HepG2 (cell line): ENCODE measurements at places on chromosomes 11 and 22. TPM values are rescaled to one million over a fixed set of nuclear protein-coding genes. Genes with fewer than 3 reads are reported as not detected.
A peak's percentile ranks its signal among the peaks of the same experiment; 100 is the strongest.

DNA sequence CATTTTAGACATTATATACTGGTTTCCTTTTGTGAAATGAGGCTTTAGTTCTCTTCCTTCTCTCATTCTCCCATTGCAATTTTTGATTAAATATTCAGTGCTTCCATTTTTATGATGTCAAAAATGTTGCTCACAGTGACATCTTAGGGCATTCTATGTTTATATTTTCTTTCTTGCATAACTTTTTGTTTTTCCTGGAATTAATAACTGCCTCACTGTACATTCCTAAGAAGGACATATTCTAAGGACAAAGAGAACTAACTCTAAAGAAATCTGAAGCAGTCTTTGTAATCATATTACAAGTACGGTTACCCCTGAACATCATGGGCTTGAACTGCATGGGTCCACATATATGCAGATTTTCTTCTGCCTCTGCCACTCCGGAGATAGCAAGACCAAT is 25.8 kb upstream of the P2RY6 start:
- no peak overlapping the region for H3K4me3 ChIP-seq
- H3K36me3 ChIP-seq, result no peaks in the 10 kb centered on the region
- H3K4me1 ChIP-seq, result peaks cover 26% of the 10 kb centered on the region
- no peak overlapping the region for H3K27ac ChIP-seq

CRYBA4 gene
- total RNA-seq, result not detected in 2 replicates

- no peaks in the 10 kb centered on the region for H3K27me3 ChIP-seq
- H3K27ac ChIP-seq, result no peak overlapping the region
- no peak for DNase-seq
- H3K4me1 ChIP-seq, result no peaks in the 10 kb centered on the region
- no peak overlapping the region for H3K4me3 ChIP-seq
Observed at GRCh38 chr11:22536071-22536470, 89.6 kb downstream of the FANCF start.

DNA sequence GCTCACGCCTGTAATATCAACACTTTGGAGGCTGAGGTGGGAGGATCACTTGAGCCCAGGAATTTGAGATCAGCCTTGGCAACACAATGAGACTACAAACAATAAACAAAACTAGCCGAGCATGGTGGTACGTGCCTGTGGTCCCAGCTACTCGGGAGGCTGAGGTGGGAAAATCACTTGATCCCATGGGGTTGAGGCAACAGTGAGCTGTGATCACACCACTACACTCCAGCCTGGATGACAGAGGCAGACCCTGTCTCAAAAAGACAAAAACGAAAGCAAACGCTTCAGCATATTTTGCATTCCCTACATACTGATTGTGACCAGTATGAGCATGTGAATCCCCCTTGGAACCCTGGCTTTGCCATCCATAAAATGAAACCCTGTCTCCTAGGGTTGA is 33.9 kb upstream of the MN1 start:
- no peak overlapping the region for H3K4me3 ChIP-seq
- H3K4me1 ChIP-seq, result no peaks in the 10 kb centered on the region
- H3K27me3 ChIP-seq, result no peaks in the 10 kb centered on the region

GRCh38 chr22:45318558-45319323 is 9.0 kb downstream of the FAM118A start:
- no peak for DNase-seq
- no peaks in the 10 kb centered on the region for H3K27me3 ChIP-seq
- peaks cover 26% of the 10 kb centered on the region for H3K36me3 ChIP-seq
- no peak overlapping the region for H3K27ac ChIP-seq
- peaks cover 69% of the 10 kb centered on the region for H3K4me1 ChIP-seq

OR8D4 gene
- total RNA-seq, result not detected in 2 replicates

DNA sequence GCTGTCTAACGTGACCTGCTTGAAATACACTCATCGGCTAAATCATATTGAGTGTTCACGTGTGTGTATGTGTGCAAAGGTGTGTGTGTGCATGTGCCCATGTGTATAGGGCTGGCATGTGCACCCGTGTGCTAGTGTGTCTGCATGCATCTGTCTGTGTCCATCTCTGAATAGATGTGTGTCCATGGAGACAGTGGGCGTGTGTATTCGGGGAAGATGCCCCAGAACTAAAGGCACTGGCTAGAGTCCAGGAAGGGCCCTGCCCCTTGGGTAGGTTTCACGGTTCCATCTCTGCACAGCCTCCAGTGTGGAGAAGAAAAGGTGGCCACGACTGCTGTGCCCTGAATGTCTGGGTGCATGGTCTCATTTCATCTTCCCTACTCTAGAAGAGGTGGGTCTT is 220.3 kb downstream of the MN1 start:
- H3K27me3 ChIP-seq, result no peaks in the 10 kb centered on the region; the same call in none of the 2 replicates
- H3K4me1 ChIP-seq, result no peaks in the 10 kb centered on the region
- no peak overlapping the region for H3K27ac ChIP-seq
- DNase-seq, result no peak
- no peaks in the 10 kb centered on the region for H3K36me3 ChIP-seq
- H3K4me3 ChIP-seq, result no peak overlapping the region

NFAM1 gene
- not detected in 2 replicates for total RNA-seq

OR10AG1 gene
- not detected in 2 replicates for total RNA-seq

- H3K4me1 ChIP-seq, result no peaks in the 10 kb centered on the region
- peaks cover 38% of the 10 kb centered on the region; the same call in 2 of the 3 replicates for H3K27me3 ChIP-seq
- no peaks in the 10 kb centered on the region for H3K36me3 ChIP-seq
- H3K27ac ChIP-seq, result no peak overlapping the region
- no peak overlapping the region for H3K4me3 ChIP-seq
Observed at GRCh38 chr22:49393526-49393925, 434.1 kb downstream of the BRD1 start.

GRCh38 chr11:90594658-90595057 is 371.8 kb upstream of the CHORDC1 start:
- no peaks in the 10 kb centered on the region for H3K27me3 ChIP-seq
- H3K27ac ChIP-seq, result no peak overlapping the region
- DNase-seq, result no peak
- H3K4me1 ChIP-seq, result no peaks in the 10 kb centered on the region
- H3K4me3 ChIP-seq, result no peak overlapping the region
- H3K36me3 ChIP-seq, result no peaks in the 10 kb centered on the region

DNA sequence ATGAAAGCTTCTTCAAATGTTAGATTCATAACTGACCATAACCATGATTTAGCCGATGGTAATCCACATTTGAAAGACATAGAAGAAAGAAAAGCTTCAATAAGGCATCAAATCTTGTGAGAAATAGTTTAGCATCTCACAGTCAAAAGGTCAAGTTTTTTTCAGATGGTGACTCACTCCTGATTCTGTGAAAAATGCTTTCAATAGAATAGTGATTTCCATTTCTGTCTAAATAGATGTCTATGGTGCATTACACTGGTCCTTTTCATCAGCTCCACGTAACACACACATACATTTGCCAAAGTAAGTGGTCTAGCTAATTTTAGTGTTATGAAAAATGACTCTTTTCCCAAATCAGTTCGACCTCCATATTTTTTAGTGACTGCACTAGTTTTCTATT is 139.2 kb downstream of the LRRC4C start:
- no peak for DNase-seq
- H3K36me3 ChIP-seq, result no peaks in the 10 kb centered on the region
- no peaks in the 10 kb centered on the region for H3K27me3 ChIP-seq

DNA sequence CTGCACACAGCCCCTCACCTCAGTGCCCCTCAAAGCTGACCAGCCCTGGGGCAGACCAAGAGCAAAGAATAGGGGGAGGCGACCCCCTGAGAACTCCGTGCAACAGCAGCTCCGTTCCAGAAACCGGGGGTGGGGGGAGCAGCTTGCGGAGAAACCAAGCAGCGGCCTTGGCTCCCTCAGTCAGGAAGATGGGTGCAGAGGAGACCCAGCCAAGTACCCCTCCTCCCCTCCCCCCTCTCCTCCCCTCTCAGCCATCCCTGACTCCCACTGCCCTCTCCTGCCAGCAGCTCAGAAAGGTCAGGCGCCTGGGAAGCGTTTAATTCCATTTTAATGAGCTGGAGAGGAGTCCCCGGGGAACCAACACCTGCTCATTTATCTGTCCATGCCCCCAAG is 78.9 kb downstream of the PDE2A start:
- no peak for DNase-seq
- H3K27me3 ChIP-seq, result peaks cover 89% of the 10 kb centered on the region
- H3K4me1 ChIP-seq, result no peaks in the 10 kb centered on the region
- H3K36me3 ChIP-seq, result no peaks in the 10 kb centered on the region
- no peak overlapping the region for H3K4me3 ChIP-seq

C11orf97 gene
- 0.35 TPM in 1 of 2 replicates, not detected in the other for total RNA-seq

DNA sequence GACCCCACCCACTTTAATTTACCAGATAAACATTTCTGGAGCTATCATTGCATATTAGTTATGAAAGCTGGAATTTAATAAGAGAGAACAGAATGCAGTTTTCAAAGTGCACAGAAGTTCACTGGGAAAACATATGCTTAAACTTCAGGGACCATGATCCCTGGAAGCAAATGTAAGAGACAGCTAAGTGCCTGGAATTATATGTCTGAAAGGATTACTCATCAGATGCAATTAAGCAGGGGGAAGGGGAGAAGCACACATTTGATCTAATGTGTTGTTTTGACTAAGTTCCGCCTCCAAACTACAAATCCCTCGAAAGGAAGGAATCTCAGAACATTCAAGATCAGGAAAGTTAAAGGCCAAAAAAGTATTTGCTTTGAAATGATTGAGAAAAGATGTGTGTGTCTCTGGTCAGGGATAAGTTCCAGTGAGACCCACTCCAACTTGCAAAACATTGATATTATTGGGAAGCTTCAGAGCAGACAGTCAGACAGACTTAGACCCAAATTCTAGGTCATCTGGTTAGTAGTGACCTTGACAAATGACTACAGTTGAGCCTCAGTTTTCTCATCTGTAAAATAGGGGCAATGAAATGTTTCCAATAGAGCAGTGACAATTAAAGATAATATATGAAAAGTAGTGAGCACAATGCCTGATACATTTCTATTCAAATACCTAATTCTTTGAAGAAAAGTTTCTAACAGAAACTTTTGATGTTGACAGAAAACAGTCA is 147.6 kb downstream of the ME3 start:
- no peaks in the 10 kb centered on the region; the same call in 2 of the 3 replicates for H3K27me3 ChIP-seq
- H3K27ac ChIP-seq, result no peak overlapping the region
- H3K4me3 ChIP-seq, result no peak overlapping the region
- DNase-seq, result peak; percentile 44
- no peaks in the 10 kb centered on the region for H3K36me3 ChIP-seq

DMC1 gene
- total RNA-seq, result 0.28 and 0.82 TPM in 2 replicates

GRCh38 chr22:38628444-38628843 is 27.7 kb downstream of the FAM227A start:
- H3K36me3 ChIP-seq, result no peaks in the 10 kb centered on the region
- peaks cover 25% of the 10 kb centered on the region for H3K4me1 ChIP-seq
- H3K4me3 ChIP-seq, result no peak overlapping the region
- H3K27ac ChIP-seq, result no peak overlapping the region
- no peak for DNase-seq
- no peaks in the 10 kb centered on the region for H3K27me3 ChIP-seq

DNA sequence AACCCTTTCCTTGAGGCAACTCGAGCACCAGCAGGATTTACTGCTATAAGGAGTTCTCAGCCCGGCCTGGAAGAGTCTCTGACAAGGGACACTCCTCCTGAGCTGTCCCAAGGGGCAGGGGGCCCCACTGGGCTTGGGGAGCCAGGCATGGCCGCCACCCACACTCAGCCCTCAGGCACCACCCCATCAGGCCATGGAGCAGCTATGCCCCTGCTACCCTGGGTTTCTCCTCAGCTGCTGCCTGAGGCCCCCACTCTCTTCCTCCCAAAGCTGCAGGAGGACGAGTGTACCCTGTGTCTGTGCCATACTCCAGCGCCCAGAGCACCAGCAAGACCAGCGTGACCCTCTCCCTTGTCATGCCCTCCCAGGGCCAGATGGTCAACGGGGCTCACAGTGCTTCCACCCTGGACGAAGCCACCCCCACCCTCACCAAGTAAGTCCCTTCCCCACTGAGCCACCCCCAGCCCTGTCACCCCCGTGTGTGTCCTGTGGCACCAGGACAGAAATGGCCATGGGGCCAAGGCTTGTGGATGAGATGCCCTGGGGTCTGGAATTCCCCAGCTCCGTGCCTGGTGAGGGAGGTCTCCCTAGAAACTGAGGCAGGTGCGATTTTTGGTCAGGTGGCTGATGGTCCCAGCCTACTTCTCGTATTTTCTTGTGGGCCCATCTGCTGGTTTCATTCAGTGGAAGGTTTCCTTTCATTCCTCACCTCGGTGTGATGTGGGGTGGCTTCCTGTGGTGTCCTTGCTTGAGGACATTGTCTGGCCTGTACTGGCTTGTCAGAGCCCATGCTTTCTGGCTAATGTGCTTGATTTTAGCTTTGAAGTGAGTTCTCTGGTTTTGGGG is 28.4 kb downstream of the TAB1 start:
- H3K4me1 ChIP-seq, result no peaks in the 10 kb centered on the region
- DNase-seq, result no peak
- H3K36me3 ChIP-seq, result peaks cover 23% of the 10 kb centered on the region
- H3K4me3 ChIP-seq, result no peak overlapping the region
- H3K27me3 ChIP-seq, result no peaks in the 10 kb centered on the region

DNA sequence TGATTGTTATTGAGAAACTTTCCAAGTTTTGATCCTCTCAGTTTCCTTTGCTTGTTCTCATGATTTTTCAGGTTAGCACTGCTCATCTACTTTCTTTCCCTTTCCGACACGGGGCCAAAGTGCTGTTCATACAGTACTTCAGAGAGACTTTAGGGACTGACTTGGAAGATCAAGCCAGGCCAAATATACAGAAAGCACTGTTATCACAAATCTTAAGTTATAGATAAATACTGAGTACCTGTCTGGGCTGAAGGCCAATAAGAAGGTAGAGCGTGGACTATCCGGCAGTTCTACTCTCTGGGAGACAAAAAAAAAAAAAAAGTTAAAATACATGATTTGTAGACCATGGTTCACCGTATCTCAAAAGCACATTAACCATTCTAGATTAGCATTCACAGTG is 46.2 kb downstream of the AMBRA1 start:
- no peak overlapping the region for H3K4me3 ChIP-seq
- H3K4me1 ChIP-seq, result no peaks in the 10 kb centered on the region
- no peak overlapping the region for H3K27ac ChIP-seq
- no peak for DNase-seq
- H3K27me3 ChIP-seq, result no peaks in the 10 kb centered on the region
- peaks cover 53% of the 10 kb centered on the region for H3K36me3 ChIP-seq

TP53I11 gene
- total RNA-seq, result not detected in 2 replicates

- H3K4me1 ChIP-seq, result peaks cover 4% of the 10 kb centered on the region
- no peak for DNase-seq
- no peaks in the 10 kb centered on the region for H3K27me3 ChIP-seq
- H3K27ac ChIP-seq, result no peak overlapping the region
- H3K4me3 ChIP-seq, result no peak overlapping the region
- H3K36me3 ChIP-seq, result no peaks in the 10 kb centered on the region
Observed at GRCh38 chr11:76397383-76397782, 16.3 kb downstream of the GVQW3 start.

PRG3 gene
- not detected in 2 replicates for total RNA-seq

DNA sequence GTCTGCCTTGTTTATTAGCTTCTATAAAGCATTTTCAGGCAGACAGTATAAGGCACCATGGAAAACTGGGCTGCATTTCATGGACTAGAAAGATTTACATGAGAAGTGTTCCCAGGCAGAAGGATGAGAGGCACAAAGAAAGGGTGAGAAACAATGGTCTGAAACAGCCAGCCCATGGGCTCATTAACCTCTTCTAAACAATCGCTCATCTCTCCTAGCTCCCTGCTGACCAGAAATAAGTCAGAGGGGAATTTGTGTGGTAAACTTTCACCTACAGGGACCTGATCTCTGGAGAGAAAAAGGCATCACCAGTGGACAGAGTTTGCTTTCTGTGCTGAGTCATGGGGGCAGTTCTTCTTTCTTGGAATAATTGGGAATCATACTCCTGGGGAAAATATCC is 51.8 kb upstream of the KIRREL3 start:
- no peak overlapping the region for H3K27ac ChIP-seq
- no peak overlapping the region for H3K4me3 ChIP-seq
- no peaks in the 10 kb centered on the region for H3K27me3 ChIP-seq
- DNase-seq, result no peak
- H3K4me1 ChIP-seq, result no peaks in the 10 kb centered on the region
- no peaks in the 10 kb centered on the region for H3K36me3 ChIP-seq

- H3K36me3 ChIP-seq, result no peaks in the 10 kb centered on the region
- DNase-seq, result no peak
- H3K27me3 ChIP-seq, result peaks cover 11% of the 10 kb centered on the region; the same call in 1 of the 3 replicates
- H3K4me3 ChIP-seq, result no peak overlapping the region
Observed at GRCh38 chr11:124581817-124582216, 12.0 kb downstream of the OR8A1 start.
